ENCODE measurements at places on chromosomes 3 and 15.

GRCh38 chr15:41921639-41922038 lies 27.8 kb upstream of the SPTBN5 start:
- no peak for DNase-seq

GRCh38 chr15:44207643-44208042 lies 12.6 kb upstream of the FRMD5 start:
- no peak for DNase-seq

GRCh38 chr15:71732636-71733035 lies 77.7 kb upstream of the NR2E3 start:
- DNase-seq = no peak

DNA sequence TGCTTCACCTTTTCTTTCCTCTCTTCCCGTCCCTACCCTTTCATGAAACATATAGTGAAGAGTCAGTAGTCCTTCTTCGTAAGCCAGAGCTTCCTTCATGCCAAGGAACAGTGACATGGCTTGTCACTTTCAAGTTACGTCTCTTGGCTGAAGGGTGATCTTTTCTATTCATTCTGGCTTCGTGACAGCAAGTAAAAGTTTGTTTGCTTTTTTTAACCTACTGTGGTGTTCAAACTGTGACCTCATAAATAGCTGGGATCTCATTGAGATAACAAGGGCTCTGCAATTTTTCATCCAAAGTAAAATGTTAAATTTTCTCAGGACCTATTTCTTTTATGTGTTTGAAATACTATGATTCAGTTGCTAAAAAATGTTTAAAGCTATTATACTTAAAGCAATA lies 10.5 kb downstream of the CDIN1 start:
- no peak for DNase-seq

DNA sequence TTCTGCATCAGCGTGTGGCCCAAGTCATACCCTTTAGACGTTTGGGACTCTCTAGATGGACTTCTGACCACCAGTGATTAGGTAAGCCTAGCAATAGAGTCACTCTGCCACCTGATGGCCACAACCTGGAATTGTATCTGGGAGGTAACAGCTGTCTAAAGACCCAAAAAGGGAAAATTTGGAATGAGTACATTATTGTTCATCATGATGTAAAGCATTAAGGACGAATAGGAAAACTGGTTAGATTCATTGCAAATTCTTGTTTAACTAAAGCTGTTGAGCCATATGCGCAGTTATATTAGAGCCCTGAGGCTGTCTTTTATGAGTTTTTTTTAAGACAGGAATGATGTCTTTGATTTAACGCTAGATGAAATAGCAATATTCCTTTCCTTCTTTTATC lies 63.6 kb downstream of the FAM81A start:
- peak; percentile 65 for DNase-seq

- DNase-seq = no peak
Observed at GRCh38 chr3:144655423-144655822, 683.8 kb downstream of the DIPK2A start.

All from suppressor macrophage treated with lipopolysaccharide for 4 hours (primary cell).